GM18507 (cell line): ENCODE measurements at places on chromosomes 7 and 10.

DNA sequence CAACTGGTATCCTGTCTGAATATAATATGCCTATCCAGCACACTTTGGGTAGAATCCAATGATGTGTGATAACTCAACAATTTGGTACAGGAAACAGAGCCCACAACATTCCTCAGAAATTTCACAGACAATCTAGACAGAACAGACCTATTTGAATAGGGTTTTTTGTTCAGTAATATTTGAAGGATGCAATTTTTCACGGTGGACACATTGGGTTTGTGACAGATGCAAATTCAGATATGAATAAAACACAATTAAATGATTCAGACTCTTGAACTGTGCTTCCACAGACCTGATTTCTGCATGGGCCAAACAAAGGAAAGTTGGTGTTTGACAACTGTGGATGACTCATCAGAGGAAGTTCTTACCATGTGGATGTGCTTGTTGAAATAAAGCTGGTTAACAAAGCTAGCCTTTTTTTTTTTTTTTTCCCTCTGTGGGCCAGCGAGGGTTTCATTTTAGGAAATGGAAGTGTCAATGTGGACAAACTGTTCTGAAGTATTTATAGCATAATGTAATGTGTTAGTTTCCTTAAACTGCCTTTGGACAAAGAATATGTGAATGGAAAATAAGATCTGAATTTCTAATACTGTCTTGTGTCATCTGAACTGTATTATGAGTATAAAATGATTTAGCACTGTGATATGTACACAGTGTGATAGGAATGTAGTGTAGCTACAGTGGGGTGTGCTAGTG, 43.2 kb upstream of the FAM133B start:
- no peak for DNase-seq

DNA sequence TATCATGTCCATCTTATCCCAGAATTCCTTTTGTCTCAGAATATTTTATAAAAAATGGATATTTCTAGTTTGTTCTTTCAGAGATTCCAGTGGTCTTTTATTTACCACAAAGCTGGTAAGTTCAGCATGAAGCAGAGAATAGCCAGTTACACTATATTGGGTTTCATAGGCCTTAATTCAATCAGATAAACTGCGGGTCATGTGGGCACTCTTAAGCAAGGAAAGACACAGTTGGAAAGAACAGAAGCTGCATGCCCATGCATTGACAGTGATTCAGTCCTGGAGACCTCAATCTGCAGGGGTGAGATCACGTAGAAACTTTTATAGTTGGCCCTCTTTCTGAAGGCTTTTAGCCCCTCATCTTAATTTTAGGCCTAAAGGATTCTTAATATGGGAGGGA, 281.3 kb upstream of the IGFBP3 start:
- no peak for DNase-seq

- no peak for DNase-seq
Observed at GRCh38 chr10:62250594-62251198, 17.9 kb downstream of the RTKN2 start.

GRCh38 chr7:25310896-25311295, 82.6 kb upstream of the NPVF start:
- DNase-seq = no peak

GRCh38 chr7:151138153-151138851, 29.2 kb downstream of the GBX1 start:
- no peak for DNase-seq
